T-helper 1 cell (primary cell): ENCODE measurements at places on chromosomes 11 and 22.

- peak; percentile 17 for DNase-seq
Measured at GRCh38 chr11:74749127-74749964, 697 bp downstream of the RNF169 start.

DNA sequence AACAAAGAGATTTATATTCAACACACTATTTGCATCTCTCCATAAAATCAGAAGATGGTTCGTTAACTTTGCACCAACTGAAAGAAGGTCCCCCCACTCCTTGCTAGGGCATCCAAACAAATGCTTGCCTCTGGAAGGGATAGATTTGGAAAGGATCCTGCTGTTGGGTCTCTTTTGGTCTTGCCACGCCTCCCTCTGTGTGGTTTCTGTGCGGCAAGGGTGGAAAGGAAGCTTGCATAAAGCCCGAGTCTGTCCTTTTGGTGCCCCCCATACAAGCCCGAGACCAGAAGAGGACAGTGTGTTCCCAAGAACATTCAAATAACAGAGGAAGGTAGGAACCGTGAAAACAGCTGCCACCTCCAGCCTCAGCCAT lies 15.1 kb downstream of the SCGB1A1 start:
- no peak for DNase-seq

- no peak for DNase-seq
Measured at GRCh38 chr11:102196816-102197215, 86.6 kb downstream of the YAP1 start.

- DNase-seq: no peak
Measured at GRCh38 chr22:45169591-45170466, 6.1 kb downstream of the NUP50 start.

GRCh38 chr22:41263704-41264103 lies 22.3 kb downstream of the RANGAP1 start:
- no peak for DNase-seq

DNA sequence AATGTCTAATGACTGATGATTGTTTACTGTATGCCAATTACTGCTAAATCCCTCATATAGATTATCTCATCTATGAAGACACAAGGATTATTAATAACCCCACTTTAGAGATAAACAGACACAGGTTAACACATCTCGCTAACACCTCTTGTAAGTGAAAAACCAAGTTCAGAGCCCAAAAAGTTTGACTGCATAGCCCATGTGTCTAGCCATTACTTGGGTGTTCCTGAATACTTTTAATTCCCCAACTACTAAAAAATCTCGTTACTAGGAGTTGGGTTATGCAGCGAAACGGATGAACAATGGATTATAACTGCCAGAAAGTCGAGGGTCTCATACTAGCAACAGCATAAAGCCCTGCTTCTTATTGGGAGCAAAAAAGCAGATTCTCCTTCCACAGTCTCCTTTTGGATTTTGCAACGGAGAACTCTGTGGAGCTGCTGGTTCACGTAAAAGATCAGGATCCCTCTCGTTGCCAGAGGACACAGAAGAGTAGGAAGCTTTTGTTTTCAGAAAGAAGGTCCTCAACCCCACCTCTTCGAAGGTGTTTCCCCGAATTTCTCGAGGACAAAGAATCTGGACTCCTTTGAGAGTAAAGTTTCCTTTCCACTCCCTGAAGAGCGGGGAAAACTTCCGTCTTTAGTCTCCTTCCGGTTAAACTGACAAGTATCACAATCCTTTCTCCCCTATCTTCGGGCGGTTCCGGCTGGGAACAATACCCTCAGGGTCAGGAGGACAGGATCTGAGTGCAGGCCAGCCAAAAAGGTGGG lies 979 bp downstream of the ZBED5 start:
- DNase-seq: no peak

- DNase-seq: no peak
Measured at GRCh38 chr22:23834793-23835483, 3.9 kb downstream of the DERL3 start.

- no peak for DNase-seq
Measured at GRCh38 chr22:22196018-22196533, 48.5 kb upstream of the VPREB1 start.

DNA sequence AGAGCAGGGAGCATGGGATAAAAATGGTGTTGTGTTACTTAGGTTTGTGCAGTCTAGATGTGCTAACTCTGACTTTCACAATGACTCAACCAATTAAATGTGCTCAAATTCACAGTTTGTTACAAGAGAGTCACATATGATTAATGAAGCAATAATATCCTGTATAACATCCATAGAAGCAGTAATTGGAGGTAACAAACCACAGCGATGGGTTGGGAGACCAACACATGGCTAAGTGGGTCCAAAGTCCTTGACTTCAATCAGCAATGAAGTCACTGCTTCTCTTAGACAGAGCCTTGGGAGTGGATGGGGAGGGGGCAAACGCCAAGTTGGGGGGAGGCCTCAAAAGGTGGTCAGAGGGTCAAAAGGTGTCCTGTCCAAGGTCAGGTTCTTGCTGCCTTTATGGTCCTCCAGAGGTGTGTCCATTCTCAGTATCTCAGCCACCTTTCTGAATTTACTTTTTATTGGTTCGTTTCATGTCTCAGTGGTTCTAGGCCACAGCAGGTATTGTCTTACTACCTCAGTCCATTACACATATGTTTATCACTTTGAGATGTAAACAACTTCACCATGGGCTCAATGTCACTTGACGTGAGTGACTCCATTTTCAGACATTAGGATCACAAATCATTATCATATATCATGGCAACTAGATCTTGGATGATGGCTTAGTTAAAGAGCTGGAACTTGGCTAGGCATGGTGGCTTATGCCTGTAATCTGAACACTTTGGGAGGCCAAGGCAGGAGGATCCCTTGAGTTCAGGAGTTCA lies 32.4 kb downstream of the SLN start:
- DNase-seq: no peak

DNA sequence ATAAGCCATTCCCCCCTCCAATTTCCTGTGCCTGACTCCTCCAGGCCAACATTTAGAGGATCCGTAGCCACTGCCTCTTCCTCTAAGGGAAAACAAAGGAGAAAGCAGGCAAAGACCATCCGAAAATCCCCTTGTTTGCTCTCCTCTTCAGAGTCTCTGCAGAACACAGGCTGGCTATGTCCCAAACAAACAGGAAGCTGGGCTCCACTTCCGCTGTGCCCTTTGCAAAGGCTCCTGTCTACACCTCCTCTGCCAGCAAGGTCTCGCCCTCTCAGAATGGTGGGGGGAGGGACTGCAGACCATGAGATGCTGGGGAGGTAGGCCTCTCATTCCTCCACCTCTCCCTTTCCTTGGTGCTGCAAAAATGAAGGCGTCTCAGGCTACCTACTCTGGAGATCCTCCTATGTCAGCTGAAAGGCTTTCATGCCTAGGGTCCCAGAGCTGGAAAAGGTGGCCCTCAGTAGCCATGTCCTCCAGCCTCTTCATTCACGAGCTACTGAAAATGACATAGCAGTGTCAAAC lies 596.2 kb downstream of the BUD13 start:
- DNase-seq: no peak

GRCh38 chr22:39422721-39423120 lies 23.1 kb downstream of the TAB1 start:
- DNase-seq: no peak

GRCh38 chr22:47030881-47031627 lies 268.6 kb downstream of the TBC1D22A start:
- DNase-seq: no peak
